ENCODE measurements at places on chromosomes 5 and 9. TPM values are rescaled to one million over a fixed set of nuclear protein-coding genes. Genes with fewer than 3 reads are reported as not detected.

The SLC46A2 gene
- total RNA-seq = 0.23 TPM

The ANKRD55 gene
- total RNA-seq = 0.88 TPM

The GHR gene
- not detected for total RNA-seq

The ACOT12 gene
- total RNA-seq = not detected

The EIF4E1B gene
- not detected for total RNA-seq

The PCDHA10 gene
- not detected for total RNA-seq

The TEK gene
- total RNA-seq = not detected

The ARL14EPL gene
- not detected for total RNA-seq

The ADAMTS12 gene
- total RNA-seq = not detected

The PKD2L2 gene
- total RNA-seq = 0.78 TPM

The PCDHGB6 gene
- 2.9 TPM for total RNA-seq

The FAM221B gene
- not detected for total RNA-seq

The ENG gene
- 8.5 TPM for total RNA-seq

The IFNA13 gene
- total RNA-seq = not detected

The CRB2 gene
- total RNA-seq = not detected

The GPR150 gene
- total RNA-seq = 0.89 TPM

The FOXD4L5 gene
- total RNA-seq = not detected

The SLC4A9 gene
- total RNA-seq = not detected

The HARS2 gene
- total RNA-seq = 45.6 TPM

The CDKN2A gene
- total RNA-seq = 7.7 TPM

The CDH9 gene
- not detected for total RNA-seq

The ZNF462 gene
- 0.93 TPM for total RNA-seq

The DMRTA1 gene
- total RNA-seq = not detected

The SPAAR gene
- total RNA-seq = not detected

The GBA2 gene
- total RNA-seq = 76.4 TPM

The KIF20A gene
- 0.61 TPM for total RNA-seq

The SPINK13 gene
- not detected for total RNA-seq

The ATOSB gene
- total RNA-seq = 28.3 TPM

The ASS1 gene
- not detected for total RNA-seq

The PRUNE2 gene
- total RNA-seq = 0.43 TPM

The PCDHB15 gene
- not detected for total RNA-seq

The MARVELD2 gene
- total RNA-seq = not detected

The RIOK2 gene
- total RNA-seq = 28.2 TPM

The MYOZ3 gene
- not detected for total RNA-seq

The TEX48 gene
- total RNA-seq = not detected

The TGFBI gene
- total RNA-seq = 18.5 TPM

The HSPB3 gene
- not detected for total RNA-seq

The LECT2 gene
- not detected for total RNA-seq

The TTC16 gene
- total RNA-seq = 21.5 TPM

The TAS2R1 gene
- total RNA-seq = not detected

The DNAH5 gene
- not detected for total RNA-seq

The DND1 gene
- total RNA-seq = 0.90 TPM

The LHX2 gene
- total RNA-seq = not detected

The HABP4 gene
- 3.6 TPM for total RNA-seq

The PDE8B gene
- 0.23 TPM for total RNA-seq

The GRIA1 gene
- not detected for total RNA-seq

The PDLIM4 gene
- not detected for total RNA-seq

Measured in natural killer cell (primary cell).